IPS DF 6.9 (cell line): ENCODE measurements at places on chromosomes 7 and 10.

DNA sequence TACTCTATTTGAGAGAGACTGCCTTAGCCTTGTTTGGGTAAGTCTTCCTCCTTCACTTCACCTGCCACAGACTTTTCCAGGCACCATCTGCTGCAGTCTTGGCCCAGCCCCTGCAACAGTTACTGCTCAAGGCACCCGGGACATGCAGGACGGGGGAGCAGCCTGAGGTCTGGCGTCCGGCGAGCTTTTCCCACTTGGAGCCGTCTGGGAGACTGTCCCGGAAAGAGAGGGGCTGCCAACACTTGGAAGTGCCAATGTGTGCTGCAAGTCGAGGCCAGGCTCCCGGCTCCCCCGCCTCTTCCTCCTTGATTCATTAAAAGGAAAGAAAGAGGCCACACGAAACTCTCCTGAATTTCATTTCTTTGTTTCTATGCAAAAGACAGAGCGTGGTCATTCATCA is 13.7 kb downstream of the HTRA1 start:
- DNase-seq: no peak

DNA sequence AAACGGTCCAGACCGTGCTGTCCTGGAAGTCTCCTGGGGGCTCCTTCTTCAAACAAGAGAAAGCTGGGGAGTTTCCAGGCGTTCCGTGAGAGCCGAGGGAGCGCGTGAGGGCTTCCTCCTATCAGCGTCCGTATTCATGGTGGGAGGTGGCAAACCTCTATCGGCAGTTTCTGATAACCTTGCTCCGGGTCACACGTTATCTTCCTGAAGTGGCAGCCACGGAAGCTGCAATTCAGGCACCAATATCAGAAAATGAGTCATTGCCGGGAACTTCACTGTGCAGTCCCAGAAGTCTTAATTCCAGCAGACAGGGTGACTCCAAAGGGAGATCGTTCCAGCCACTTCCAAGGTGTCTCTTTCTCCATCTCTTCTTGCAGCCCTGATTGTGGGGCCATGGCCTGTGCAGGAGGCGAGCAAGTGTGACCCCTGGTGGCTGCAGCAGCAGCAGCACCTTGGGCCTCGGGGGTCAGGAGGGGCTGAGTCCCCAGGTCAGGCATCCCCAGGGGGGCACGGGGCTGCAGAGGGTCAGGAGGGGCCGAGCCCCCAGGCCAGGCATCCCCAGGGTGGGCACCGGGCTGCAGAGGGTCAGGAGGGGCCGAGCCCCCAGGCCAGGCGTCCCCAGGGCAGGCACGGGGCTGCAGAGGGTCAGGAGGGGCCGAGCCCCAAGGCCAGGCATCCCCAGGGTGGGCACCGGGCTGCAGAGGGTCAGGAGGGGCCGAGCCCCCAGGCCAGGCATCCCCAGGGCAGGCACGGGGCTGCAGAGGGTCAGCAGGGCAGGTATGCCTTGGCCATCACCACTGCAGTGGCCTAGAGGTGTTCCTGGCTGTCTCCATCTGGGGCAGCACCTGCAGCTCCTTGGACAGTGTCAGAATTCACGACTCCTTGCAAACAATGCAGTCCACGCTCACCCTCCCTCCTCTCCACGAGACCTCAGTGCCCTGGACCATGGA is 538.7 kb downstream of the DNAJB6 start:
- DNase-seq: no peak

DNA sequence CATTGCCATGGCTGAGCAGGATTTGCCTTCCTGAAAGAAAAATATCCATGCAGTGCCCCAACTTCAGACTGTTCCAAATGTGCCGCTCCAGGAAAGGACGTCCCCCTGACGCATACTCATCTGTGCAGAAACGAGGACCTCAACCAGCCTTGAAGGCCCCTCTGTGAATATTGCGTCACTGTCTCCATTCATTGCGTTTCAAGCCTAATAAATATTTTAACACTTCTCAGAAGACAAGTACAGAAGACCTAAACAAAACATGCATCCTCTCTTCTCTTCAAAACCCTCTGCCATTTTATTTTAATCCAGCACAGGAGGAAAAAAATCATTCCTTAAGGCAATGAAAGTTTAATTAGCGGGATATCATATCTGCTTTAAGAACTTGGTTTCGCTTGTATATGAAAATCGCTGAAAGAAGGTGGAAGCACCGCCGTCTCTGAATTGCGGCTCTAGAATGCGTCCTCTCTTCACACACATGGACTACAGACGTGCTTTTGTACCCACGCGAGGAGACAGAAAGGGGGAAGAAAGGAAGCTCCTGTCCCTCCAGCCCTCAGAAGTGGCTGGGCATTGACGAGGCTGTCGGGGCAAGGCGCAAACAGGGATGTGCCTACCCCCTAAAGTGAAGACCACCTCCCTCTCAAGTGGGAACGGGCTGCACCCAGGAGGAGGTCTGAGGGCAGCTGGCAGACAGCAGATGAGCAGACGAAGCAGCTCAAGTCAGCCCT is 36.8 kb downstream of the RGS10 start:
- DNase-seq: no peak

DNA sequence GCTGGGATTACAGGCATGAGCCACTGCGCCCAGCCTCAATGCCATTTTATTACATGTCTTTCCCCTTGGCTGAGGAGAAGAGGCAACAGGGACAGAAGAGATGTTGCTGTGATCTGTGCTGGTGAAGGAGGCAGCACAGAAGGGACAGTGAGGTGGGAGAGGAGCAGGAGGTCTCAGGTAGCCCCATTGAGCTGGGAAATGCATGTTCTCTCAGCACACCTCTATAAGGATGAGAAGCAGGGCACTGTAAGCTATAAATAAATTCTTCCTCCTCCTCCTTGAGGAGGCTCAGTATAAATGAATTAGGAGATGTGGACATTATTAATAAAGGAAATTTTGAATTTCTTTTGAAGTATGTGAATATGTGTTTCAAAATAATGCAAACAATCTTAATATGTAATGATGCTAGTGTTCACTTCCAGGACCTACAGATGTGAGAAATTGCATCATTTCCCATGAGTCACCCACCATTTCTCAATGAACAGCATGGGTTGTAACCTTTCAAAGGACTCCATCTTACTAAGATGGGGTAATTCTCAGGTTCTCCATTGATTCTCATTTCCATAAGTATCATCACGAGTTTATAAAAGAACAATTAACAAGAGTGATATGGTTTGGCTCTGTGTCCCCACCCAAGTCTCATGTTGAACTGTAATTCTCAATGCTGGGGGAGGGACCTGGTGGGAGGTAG is 88.9 kb upstream of the ODAD2 start:
- no peak for DNase-seq
